KG1 (cell line): ENCODE measurements at places on chromosomes 11 and 22.

- DNase-seq = no peak
Measured at GRCh38 chr11:87634331-87634730, 540.9 kb downstream of the RAB38 start.

GRCh38 chr11:59208956-59209355 is 3.8 kb downstream of the MPEG1 start:
- no peak for DNase-seq

DNA sequence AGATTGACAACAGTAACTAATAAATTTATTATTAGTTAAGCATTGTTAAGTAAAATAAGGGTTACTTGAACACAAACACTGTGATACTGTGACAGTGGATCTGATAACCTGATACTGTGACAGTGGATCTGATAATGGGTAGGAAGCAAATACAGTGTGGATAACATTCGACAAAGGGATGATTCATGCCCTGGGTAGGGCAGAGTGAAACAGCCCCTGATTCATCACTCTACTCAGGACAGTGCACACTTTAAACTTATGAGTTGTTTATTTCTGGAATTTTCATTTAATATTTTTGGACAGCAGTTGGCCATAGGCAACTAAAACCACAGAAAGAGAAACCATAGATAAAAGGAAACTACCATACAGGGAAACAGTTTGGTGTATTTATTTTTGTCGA is 60.8 kb upstream of the CTSC start:
- DNase-seq = no peak

- DNase-seq = no peak
Measured at GRCh38 chr11:208917-209260, 1.4 kb downstream of the RIC8A start.

DNA sequence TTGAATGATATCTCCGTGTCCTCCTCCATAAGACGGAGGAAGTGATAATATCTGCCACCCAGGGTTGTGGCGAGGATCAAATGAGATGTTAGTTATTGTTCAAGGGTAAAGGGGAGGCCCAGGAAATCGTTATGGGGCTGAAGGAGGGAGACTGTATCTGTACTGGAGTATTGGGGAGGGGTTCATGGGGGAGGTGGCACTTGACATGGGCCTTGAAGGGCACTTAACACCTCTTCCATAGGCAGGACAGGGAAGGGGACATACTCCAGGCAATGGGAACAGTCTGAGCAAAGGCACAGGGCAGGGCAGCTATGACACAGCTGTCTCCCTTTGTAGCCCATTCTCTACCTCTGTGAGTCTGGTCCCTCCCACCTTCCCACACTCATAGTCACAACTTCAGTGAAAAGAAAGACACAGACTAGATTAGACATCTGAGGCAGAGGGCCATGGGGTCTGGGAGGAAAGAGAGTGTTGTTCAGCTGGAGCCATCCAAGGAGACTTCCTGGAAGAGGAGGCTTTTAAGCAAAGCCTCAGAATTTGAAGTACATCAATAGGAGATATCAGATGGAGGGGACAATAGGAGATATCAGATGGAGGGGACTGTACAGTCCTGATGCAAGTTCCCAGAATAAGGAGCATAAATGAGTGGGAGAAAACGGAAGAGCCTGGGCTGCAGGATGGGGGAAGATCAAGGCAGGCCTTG is 15.8 kb upstream of the DGKZ start:
- no peak for DNase-seq

GRCh38 chr11:29985248-29985647 is 31.6 kb downstream of the KCNA4 start:
- no peak for DNase-seq

- no peak for DNase-seq
Measured at GRCh38 chr22:49519117-49519737, 308.4 kb downstream of the BRD1 start.

DNA sequence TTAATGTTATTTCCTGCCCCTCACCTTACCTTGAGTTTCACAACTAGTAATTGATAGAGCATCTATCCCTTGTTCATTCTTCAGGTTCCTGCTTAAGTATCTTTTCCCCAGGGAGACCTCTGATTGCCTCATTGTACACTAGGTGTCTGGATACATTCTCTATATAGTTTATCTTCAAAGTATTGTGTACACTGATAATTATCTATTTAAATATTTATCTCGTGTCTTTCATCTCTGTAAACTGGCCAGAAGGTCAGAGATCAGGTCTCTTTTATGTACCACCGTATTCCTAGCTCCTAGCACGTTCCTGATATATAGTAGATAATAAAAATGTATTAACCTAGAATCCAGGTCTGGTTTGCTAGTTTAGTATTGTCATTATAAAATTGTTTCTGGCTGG is 6.4 kb downstream of the TMEM126B start:
- DNase-seq = no peak

- no peak for DNase-seq
Measured at GRCh38 chr11:3969613-3970012, 114.1 kb downstream of the STIM1 start.

DNA sequence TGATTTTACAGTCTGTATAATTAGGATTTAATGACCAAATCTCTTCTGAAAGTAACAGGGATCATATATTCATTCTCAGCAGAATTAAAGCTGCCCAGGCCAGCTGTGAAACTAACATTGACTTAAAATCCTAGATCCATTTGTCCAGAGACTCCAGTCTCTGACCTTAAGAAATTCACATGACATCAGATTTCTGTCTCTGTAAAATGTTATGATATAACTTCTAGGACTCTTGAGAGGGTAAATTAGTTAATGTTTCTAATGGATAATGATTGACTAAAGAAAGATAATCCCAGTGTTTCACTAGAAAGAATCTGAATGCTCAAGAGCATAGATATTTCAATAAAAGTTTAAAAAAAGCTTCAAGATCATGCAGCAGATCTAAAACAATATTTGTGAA is 6.3 kb downstream of the NOX4 start:
- no peak for DNase-seq

DNA sequence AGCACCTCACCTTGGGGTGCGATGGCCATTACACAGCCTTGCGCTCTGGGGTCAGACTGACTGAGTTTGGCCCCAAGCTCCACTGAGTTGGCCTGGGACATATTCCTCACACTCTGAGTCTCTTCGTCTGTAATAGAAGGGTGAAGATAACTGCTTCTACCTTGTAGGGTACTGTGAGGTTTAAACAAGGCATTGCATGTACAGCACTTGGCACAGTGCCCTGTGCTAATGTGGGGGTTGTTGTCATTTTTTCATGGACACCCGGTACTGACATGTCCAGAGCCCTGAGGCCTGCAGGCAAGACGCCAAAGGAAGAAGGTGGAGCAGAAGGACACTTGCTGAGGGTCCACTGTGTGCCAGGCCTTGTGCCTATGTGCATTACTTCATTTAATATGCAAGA is 50.7 kb downstream of the OTOG start:
- DNase-seq = no peak

- DNase-seq = no peak
Measured at GRCh38 chr11:113384551-113384950, 3.0 kb upstream of the ANKK1 start.

DNA sequence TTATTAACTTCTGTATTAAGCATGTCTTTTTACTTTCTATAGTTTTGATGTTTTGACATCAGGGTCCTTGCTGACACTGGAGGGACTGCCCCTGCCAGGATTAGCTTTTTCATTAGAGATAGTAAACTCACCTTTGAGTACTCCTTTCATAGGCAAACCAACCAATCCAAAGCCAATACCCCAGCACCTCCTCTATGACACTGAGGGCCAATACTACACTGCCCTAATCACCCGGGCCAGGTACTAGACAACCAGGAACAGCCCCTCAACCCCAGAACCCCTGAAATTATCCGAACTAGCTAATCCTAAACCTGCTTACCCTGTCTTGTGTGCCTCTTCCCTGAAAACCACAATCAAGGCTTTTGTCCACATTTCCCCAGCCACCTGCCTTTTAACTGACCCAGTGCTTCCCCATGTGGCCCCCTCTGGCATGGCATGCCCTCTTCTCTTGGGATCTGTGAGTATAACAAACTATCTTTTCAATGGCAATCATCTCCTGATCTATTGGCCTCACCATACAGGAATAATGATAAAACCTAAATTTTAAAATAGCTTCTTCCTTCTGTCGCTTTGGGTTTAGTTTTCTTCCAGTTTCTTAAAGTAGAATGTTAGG is 31.2 kb downstream of the RAB6A start:
- DNase-seq = no peak

- DNase-seq = no peak
Measured at GRCh38 chr11:70210530-70210929, 7.4 kb downstream of the FADD start.

- DNase-seq = no peak
Measured at GRCh38 chr11:33067294-33067693, 27.9 kb downstream of the TCP11L1 start.

GRCh38 chr11:64224891-64225607 is 937 bp downstream of the TRPT1 start:
- DNase-seq = peak; percentile 41

- DNase-seq = no peak
Measured at GRCh38 chr11:125428486-125429173, 67.4 kb downstream of the FEZ1 start.

DNA sequence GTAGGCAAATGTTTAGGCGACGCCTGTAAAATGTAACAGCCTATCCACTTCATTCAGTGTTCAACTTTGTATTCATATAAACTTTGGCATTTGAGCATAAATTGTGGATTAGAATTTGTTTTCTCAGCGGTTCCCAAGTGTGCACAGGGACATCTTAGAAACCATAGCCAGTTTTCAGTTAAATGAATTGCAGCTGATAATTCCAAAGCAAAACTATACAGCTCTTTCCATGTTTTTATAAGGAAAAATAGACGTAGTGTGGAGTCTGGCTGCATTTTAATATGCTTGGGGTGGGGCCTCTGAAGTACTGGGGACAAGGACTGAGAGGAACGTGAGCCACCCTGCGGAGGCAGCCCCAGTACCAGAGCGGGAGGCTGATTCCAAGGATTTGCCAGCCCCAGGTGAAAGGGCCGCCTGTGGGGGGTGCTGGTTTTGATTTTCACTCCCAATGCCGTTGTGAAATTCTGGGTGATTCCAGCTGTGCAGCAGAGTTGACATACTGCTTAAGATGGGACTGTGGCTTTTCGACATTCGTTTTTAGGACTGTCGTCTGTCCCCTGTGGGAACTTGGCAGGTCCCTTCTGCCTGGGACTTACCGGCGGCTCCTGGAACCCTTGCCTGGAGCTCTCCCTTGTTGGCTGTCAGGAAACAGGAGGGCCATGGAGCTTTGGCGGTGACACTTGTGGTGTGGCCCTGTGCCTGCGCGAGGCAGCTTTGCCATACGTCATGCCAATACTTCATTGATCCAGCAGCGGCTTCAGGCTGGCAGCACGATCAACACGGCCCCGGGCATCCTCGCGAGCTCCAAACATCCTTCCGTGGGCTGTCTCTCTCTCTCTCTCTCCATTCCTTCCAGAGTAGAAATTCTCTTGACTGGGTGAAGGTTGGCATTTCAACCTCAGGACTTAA is 370.9 kb downstream of the TBC1D22A start:
- DNase-seq = no peak

GRCh38 chr11:2399488-2400068 is 972 bp upstream of the TSSC4 start:
- DNase-seq = no peak

DNA sequence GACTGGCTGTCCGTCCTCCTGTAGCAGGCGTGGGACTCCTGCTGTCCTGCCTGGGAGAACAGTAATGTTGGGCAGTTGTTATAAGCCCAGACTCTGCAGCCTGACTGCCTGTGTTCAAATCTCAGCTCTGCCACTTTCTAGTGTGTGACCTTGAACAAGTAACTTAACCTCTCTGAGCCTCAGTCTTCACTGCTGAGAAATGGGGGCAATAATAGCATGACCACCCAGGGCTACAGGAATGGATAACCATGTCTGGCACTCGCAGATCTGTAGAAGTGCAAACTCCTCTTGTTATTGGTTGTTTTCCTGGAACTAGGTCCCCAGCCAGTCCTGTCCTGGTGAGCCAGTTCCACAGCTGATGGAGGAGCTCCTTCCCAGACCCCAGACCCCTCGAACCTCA is 69.7 kb downstream of the TP53I11 start:
- DNase-seq = no peak

GRCh38 chr11:106697058-106697457 is 321.2 kb downstream of the GUCY1A2 start:
- no peak for DNase-seq

DNA sequence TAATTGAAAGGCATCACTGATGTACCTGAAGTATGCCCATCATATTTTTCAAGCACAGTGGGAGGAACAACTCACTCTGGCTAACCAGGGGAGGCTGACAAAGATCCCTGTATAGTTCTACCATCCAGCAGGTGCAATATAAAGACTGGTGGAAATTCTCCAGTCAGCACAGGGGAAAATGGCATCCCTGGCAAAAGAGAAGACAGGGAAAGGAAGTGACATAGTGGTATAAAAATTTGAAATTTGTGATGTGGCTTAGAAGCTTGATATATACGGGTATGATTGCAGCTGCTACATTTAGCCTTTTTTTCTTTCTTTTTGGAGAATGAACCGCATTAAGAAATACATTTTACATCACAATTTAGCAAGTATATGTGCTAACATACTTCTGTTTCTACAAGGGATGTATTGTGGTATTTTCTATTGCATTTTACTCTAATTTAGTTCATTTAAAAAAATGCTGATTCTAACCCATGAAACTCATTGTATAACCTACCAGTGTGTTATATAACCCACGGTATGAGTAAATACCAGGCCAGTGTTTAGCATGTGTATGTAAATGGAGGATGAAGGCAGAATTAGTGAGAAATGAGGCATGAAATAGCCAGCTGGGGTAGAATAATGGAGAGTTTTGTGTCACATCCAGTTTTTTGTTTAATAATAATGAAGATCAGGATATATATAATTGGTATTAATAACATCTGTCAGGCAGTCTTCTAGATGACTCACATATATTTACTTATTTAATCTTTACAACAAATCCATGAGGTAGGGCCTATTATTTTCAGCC is 186.1 kb downstream of the ARHGAP42 start:
- DNase-seq = no peak

DNA sequence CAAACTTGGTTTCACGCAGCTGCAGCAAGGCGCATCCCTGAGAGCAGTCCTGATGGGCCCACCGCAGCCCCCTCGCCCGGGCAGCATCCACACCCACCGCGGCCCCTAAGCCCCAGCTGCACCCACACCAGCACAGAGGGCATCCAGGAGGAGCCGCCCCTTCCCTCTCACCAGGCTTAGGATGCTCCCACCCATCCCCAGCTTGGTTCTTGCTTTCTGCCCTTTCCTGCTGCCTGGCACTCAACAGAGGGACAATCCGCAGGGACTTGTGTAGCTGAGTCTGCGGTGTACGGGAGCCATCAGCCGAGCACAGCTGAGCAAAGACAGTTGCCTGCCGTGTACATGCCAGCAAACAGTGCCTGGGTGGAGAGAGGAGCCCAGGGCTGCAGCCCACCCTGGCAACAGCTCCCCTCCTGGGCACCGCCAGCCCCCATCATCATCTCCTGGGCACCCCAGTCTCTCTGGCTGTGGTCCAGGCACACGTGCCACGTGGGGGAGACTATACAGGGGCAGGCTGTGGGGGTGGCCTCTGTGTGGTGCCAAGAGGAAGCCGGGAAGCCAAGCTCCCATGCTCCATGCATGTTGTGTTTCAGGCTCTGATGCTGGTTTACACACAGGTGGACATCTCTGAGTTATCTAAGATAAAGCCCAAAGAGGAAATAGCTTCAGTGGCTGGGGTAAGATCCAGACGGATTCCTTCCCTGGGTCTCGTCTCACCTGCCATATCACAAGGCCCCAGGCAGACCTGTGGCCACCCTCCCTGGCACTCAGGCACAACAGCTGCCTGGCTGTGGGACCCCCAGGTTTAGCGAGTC is 36.0 kb upstream of the GNB1L start:
- DNase-seq = no peak
